ENCODE measurements at places on chromosomes 4 and X. TPM values are rescaled to one million over a fixed set of nuclear protein-coding genes. Genes with fewer than 3 reads are reported as not detected.

MAGEA10 gene
- total RNA-seq = not detected

AFAP1 gene
- total RNA-seq = 25.3 TPM

XAGE2 gene
- total RNA-seq = not detected

CCSER1 gene
- not detected for total RNA-seq

HSD17B13 gene
- 0.17 TPM for total RNA-seq

LRIT3 gene
- not detected for total RNA-seq

RPA4 gene
- total RNA-seq = not detected

HMGB3 gene
- total RNA-seq = 7.0 TPM

PAGE4 gene
- total RNA-seq = not detected

TCP11X1 gene
- total RNA-seq = not detected

SLITRK4 gene
- 0.10 TPM for total RNA-seq

SSX2B gene
- total RNA-seq = not detected

RBMX gene
- total RNA-seq = 335 TPM

GBA3 gene
- not detected for total RNA-seq

SOWAHD gene
- 1.2 TPM for total RNA-seq

NPY5R gene
- total RNA-seq = not detected

TBX22 gene
- total RNA-seq = not detected

NR3C2 gene
- not detected for total RNA-seq

CMC4 gene
- 38.6 TPM for total RNA-seq

FSTL5 gene
- total RNA-seq = not detected

MAGEA9B gene
- not detected for total RNA-seq

Measured in MG63 (cell line).